SK-MEL-5 (cell line): ENCODE measurements at places on chromosomes 12 and 14. TPM values are rescaled to one million over a fixed set of nuclear protein-coding genes. Genes with fewer than 3 reads are reported as not detected.

Gene POU6F1
- total RNA-seq, result 1.5 and 3.1 TPM in 2 replicates

Gene NTN4
- 0.58 TPM in 1 of 2 replicates, not detected in the other for total RNA-seq

Gene CCDC196
- not detected in 2 replicates for total RNA-seq

Gene ART4
- total RNA-seq, result not detected in 2 replicates

Gene CD27
- total RNA-seq, result not detected in 2 replicates

Gene EIF5
- 149 and 153 TPM in 2 replicates for total RNA-seq
